ENCODE measurements at places on chromosomes 1 and 21. TPM values are rescaled to one million over a fixed set of nuclear protein-coding genes. Genes with fewer than 3 reads are reported as not detected.

DNA sequence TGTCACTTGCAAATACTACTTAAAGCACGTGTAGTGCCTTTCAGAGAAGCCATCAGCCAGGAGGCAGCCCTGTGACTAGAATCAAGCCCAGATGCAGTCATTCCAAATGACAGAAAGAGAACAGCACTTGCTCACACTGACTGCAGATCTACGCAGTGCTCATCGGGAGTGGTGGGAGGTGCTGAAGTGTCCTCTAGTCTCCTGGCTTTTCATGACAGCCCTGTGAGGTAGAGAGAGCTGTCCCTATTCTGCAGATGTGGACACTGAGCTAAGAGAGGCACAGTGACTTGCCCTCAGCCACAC lies 62.3 kb upstream of the EDN2 start:
- H3K36me3 ChIP-seq: no peaks in the 10 kb centered on the region
- no peak overlapping the region for H3K4me3 ChIP-seq
- H3K27ac ChIP-seq: no peak overlapping the region
- peaks cover 11% of the 10 kb centered on the region for H3K27me3 ChIP-seq

DNA sequence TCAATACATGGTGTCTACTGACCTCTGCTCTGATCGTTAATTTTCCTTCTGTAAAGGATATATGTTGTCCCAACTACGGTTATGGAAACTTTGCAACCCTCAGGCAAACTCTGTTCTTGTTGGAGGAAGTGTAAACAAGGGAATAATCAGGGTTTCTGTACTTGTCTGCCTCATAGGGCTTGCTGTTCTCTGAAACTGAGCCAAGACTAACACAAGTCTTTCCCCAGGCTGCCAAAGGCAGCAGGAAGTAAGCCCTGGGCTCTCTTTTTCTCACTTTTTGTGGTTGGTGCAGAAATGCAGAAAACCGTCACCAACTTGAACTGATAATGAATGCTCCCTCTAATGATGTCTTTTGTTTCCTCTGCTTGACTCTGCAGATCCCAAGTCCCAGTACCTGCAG lies 7.6 kb downstream of the CYP4X1 start:
- DNase-seq: no peak
- H3K27me3 ChIP-seq: peaks cover 9% of the 10 kb centered on the region
- H3K36me3 ChIP-seq: no peaks in the 10 kb centered on the region
- peaks cover 2% of the 10 kb centered on the region for H3K4me1 ChIP-seq
- H3K27ac ChIP-seq: no peak overlapping the region

DNA sequence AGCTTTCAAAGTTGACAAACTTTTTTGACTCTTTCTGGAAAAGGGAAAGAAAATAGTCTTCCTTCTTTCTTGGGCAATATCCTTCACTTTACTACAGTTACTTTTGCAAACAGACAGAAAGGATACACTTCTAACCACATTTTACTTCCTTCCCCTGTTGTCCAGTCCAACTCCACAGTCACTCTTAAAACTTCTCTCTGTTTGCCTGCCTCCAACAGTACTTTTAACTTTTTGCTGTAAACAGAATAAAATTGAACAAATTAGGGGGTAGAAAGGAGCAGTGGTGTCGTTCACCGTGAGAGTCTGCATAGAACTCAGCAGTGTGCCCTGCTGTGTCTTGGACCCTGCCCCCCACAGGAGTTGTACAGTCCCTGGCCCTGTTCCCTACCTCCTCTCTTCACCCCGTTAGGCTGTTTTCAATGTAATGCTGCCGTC lies 160.8 kb upstream of the SGIP1 start:
- no peaks in the 10 kb centered on the region for H3K4me1 ChIP-seq
- no peaks in the 10 kb centered on the region for H3K36me3 ChIP-seq
- DNase-seq: no peak

Gene OR2T33
- not detected for total RNA-seq

DNA sequence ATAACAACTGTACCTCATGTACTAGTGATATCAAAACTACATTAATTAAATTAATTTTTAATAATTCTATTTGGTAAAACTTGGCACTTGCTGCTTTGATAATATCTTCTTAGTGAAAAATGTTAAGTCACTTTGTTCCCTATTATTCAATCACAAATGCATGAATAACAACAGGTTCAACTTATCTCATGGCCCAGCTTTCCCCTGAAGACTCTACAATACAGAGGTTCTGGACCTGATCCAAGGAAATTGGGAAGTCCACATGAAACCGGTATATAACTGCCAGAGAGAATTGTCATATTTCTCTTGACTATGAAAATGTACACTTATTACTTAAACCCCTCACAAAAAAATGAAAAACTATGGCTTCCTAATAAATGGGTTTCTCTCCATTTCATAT lies 33.9 kb upstream of the PTPRC start:
- H3K4me3 ChIP-seq: no peak overlapping the region
- no peak overlapping the region for H3K27ac ChIP-seq
- no peaks in the 10 kb centered on the region for H3K4me1 ChIP-seq
- no peak for DNase-seq
- no peaks in the 10 kb centered on the region for H3K27me3 ChIP-seq

GRCh38 chr1:223429821-223430220 lies 36.6 kb downstream of the CCDC185 start:
- H3K36me3 ChIP-seq: no peaks in the 10 kb centered on the region
- peaks cover 8% of the 10 kb centered on the region for H3K27me3 ChIP-seq
- no peak overlapping the region for H3K27ac ChIP-seq
- DNase-seq: no peak
- H3K4me3 ChIP-seq: no peak overlapping the region

GRCh38 chr1:110605901-110606656 lies at the start of gene KCNA2:
KCNA2 (minus strand) TSS chr1:110606358; CDS start chr1:110604782, 1,576 bp downstream.
- H3K4me1 ChIP-seq: peaks cover 5% of the 10 kb centered on the region
- peaks cover 86% of the 10 kb centered on the region for H3K27me3 ChIP-seq
- H3K27ac ChIP-seq: no peak within 1 kb of the TSS
- H3K36me3 ChIP-seq: no peaks in the 10 kb centered on the region

GRCh38 chr1:27430903-27431600 lies 38.6 kb downstream of the GPR3 start:
- H3K4me3 ChIP-seq: no peak overlapping the region
- H3K36me3 ChIP-seq: peaks cover 2% of the 10 kb centered on the region
- H3K27ac ChIP-seq: no peak overlapping the region
- peaks cover 24% of the 10 kb centered on the region for H3K4me1 ChIP-seq

- peak; percentile 49 for DNase-seq
- H3K36me3 ChIP-seq: no peaks in the 10 kb centered on the region
- H3K27ac ChIP-seq: no peak overlapping the region
- peaks cover 27% of the 10 kb centered on the region for H3K4me1 ChIP-seq
- H3K4me3 ChIP-seq: peak overlapping the region; percentile 87
Observed at GRCh38 chr1:236395230-236395946, 1.3 kb downstream of the EDARADD start.

Data from progenitor cell of endocrine pancreas (in vitro differentiated cells).